ENCODE measurements at places on chromosomes 3 and 15. TPM values are rescaled to one million over a fixed set of nuclear protein-coding genes. Genes with fewer than 3 reads are reported as not detected.

SCN5A gene
- total RNA-seq: under 0.01 TPM

GOLGA8R gene
- total RNA-seq: 3.3 TPM

ITPKA gene
- 0.29 TPM for total RNA-seq

PIAS1 gene
- total RNA-seq: 29.0 TPM

FAM219B gene
- 36.6 TPM for total RNA-seq

SCN11A gene
- total RNA-seq: under 0.01 TPM

DISP2 gene
- total RNA-seq: 0.36 TPM

ST3GAL6 gene
- total RNA-seq: 2.2 TPM

TNFSF10 gene
- 3.5 TPM for total RNA-seq

FETUB gene
- not detected for total RNA-seq

SETD2 gene
- 37.1 TPM for total RNA-seq

HRG gene
- not detected for total RNA-seq

CASR gene
- not detected for total RNA-seq

ZNF280D gene
- 51.9 TPM for total RNA-seq

OSBPL10 gene
- total RNA-seq: 25.0 TPM

BFSP2 gene
- not detected for total RNA-seq

SMC4 gene
- 44.2 TPM for total RNA-seq

CADM2 gene
- total RNA-seq: 0.29 TPM

PPARG gene
- total RNA-seq: 7.2 TPM

CHRD gene
- 0.29 TPM for total RNA-seq

FSIP1 gene
- 3.6 TPM for total RNA-seq

TMEM108 gene
- total RNA-seq: 0.36 TPM

C3orf20 gene
- total RNA-seq: under 0.01 TPM

MAP6D1 gene
- 0.59 TPM for total RNA-seq

SATB1 gene
- 35.7 TPM for total RNA-seq

FAM227B gene
- 6.2 TPM for total RNA-seq

IQCB1 gene
- total RNA-seq: 15.9 TPM

ALAS1 gene
- 35.4 TPM for total RNA-seq

GPR149 gene
- total RNA-seq: not detected

TTLL13 gene
- under 0.01 TPM for total RNA-seq

CNTN3 gene
- total RNA-seq: 0.36 TPM

IL17RB gene
- 0.29 TPM for total RNA-seq

NLGN1 gene
- 7.7 TPM for total RNA-seq

LRRC31 gene
- not detected for total RNA-seq

ABI3BP gene
- 183 TPM for total RNA-seq

CYP8B1 gene
- not detected for total RNA-seq

SPESP1 gene
- 2.9 TPM for total RNA-seq

SAMMSON gene
- total RNA-seq: not detected

PTH1R gene
- total RNA-seq: 0.29 TPM

Measured in osteoblast (primary cell).